Stimulated activated CD8-positive, alpha-beta memory T cell treated with anti-CD3 and anti-CD28 coated beads, Interleukin-4, amount 100 ng/mL, for 48 hours (primary cell): ENCODE measurements at places on chromosomes 6 and 20.
A peak's percentile ranks its signal among the peaks of the same experiment; 100 is the strongest.

GRCh38 chr6:3407840-3408239, 49.0 kb downstream of the SLC22A23 start:
- no peak for DNase-seq

DNA sequence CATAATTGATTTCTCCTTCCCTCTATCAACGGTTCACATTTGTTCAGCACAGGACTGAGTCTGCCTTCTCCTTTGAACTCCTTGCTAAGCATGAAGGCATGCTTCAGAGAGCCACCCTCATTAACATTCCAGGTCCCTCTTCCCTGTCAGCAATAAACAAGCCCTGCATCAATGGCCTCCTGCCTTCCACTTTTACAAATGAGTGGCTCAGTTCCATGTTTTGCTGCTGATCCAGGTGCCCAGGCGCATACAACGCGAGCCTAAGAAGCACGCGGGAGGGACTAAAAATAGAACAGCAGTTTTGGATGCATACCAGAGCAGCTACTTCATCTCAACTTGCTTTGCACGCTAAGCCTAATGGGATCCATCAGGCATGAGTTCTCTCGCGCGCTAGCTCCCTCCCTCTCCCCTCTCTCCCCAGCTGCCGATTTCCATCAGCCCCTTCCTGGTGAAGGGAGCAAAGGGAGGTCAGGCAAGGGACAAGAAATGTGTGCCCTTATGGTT, 53.4 kb downstream of the TRAF3IP2 start:
- no peak for DNase-seq

- DNase-seq = peak; percentile 76
Measured at GRCh38 chr6:2891768-2892170, 11.3 kb downstream of the SERPINB9 start.

DNA sequence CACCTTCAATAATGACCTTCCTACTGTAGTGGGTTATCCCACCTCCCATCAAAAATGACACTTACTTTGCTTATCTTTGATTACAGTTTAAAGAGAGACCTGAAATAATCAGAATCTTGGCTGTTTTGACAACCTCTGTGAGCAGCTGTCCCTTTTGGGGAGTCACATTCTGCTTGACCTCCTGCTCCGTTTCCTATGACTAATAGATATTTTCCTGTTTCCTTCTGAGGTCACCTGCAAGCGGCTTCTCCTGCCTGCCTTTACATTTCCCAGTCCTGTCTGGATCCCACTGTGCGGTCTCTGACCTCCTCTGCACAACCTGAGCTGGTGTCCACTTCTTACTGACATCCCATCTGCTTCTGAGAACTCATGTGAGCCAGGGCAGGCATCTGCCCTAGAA, 54.2 kb downstream of the TRAM2 start:
- no peak for DNase-seq

DNA sequence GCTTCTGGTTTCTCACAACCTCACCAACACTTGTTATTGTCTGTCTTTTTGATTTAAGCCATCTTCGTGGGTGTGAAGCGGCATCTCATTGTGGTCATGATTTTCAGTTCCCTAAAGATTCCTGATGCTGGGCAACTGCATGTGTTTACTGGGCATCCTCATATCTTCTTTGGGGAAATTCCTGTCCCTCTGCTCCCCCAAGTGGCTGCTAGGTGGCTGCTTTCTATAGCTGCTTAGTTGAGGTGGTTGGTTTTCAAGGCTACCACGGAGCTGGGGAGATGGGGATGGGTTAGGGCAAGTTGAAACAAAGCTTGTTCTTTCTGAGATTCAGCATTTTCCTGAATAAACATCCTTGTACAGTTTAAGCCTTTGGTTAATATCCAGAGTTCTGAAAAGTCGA, 403.9 kb upstream of the SULF2 start:
- no peak for DNase-seq

DNA sequence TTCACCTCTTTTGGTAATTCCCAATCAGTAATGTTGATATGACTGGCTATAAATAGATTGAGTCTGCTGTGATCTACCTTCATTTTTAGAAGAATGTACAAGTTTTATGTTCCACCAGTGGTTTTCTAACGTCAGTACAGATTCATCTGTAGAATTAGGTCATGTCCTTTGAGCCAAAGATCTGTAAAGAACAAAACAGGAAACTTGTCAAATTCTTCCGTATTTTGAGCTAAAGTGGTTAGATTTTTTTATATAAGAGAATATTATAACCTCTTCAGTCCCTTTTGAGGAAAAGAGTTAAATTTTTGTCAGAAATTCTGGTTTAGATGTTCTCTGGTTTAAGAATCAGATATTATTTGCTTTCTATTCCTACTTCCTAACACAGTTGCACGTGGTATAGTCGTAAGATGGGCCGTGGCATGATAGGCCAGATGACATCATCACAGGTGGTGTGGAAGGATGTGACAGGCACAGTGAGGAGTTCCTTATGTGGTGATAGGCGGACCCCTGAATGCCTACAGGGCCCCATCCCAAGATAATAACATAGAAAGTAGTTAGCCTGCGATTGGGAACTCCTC, 62.3 kb downstream of the SNX9 start:
- DNase-seq = peak; percentile 62

- no peak for DNase-seq
Measured at GRCh38 chr6:118135371-118135770, 228.3 kb downstream of the SLC35F1 start.

- DNase-seq = no peak
Measured at GRCh38 chr6:67394254-67394653, 1240.8 kb upstream of the ADGRB3 start.
